Upper lobe of right lung (tissue), 1 donor: ENCODE measurements at places on chromosomes 4 and X. TPM values are rescaled to one million over a fixed set of nuclear protein-coding genes. Genes with fewer than 3 reads are reported as not detected.

DNA sequence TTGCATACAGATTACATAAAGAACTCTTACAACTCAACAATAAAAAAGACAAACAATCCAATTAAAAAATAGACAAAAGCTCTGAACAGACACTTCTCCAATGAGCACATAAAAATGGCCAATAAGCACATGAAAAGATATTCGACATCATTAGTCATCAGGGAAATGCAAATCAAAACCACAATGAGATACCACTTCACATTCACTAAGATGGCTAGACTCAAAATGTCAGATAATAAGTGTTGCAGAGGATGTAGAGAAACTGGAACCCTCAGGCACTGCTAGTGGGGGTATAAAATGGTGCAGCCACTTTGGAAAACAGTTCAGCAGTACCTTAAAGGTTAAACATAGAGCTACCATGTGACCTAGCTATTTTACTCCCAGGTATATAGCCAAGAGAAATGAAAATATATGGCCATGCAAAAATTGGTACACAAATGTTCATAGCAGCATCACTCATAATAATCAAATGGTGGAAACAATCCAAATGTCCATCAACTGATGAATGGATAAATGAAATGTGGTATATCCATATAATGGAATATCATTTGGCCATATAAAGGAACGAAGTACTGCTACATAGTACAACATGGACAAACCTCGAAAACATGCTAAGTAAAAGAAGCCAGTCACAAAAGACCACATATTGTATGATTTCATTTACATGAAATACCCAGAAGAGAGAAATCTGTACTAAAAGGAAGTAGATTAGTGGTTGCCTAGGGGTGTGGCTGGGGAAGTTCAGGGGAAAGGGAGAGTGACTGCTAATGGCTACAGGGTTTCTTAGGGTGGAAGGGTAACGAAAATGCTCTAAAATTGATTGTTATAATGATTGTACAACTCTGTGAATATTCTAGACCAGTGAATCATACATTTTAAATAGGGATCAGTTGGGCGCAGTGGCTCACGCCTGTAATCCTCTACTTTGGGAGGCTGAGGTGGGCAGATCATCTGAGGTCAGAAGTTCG is 29.4 kb downstream of the SASH3 start:
- H3K27me3 ChIP-seq = no peaks in the 10 kb centered on the region
- H3K4me1 ChIP-seq = no peaks in the 10 kb centered on the region
- H3K4me3 ChIP-seq = no peak overlapping the region
- no peak for DNase-seq

TRIM2 gene
- total RNA-seq = 35.9 TPM

GRCh38 chrX:68746988-68747387 is 81.8 kb upstream of the EFNB1 start:
- no peak overlapping the region for H3K27ac ChIP-seq
- DNase-seq = no peak
- no peaks in the 10 kb centered on the region for H3K36me3 ChIP-seq
- no peak overlapping the region for H3K4me3 ChIP-seq
- no peaks in the 10 kb centered on the region for H3K27me3 ChIP-seq
- no peaks in the 10 kb centered on the region for H3K4me1 ChIP-seq

DNA sequence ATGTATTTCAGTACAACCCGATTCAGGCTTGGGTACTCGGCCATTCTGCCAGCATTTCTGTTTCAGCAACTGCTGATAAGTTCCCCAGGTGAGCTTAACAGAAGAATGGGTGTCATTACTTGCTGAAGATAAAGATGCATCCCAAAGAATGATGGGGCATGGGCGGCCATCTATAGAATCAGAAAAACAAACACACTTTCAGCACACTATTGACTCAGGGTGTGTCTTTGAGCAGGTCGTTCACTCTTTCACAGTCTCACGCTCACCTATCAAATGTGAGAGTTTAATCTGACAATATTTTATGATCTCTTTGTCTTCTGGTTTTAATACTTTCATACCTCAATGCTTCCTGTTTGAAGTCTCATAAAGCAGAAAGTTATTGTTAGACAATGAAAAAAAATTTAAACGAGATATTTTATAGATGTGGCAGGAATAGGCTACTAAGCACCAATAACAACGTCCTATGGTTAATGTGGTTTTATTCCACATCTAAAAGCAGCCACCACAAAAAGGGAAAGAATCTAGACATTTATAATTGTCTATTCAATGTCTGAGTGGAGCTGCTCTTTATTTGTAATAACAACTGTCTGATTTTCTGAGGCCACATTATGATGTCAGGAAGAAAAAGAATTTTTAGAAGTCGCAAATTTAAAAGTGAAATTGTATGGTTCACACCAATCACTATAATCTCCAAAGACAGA is 17.0 kb downstream of the GASK1B start:
- peaks cover 6% of the 10 kb centered on the region for H3K36me3 ChIP-seq
- no peak for DNase-seq

GRCh38 chr4:173333658-173334084 is 487 bp downstream of the HMGB2 start:
- H3K36me3 ChIP-seq = peaks cover 38% of the 10 kb centered on the region
- peaks cover 21% of the 10 kb centered on the region for H3K4me1 ChIP-seq

GRCh38 chr4:107599841-107600240 is 120.2 kb downstream of the PAPSS1 start:
- no peaks in the 10 kb centered on the region for H3K4me1 ChIP-seq
- no peaks in the 10 kb centered on the region for H3K27me3 ChIP-seq
- no peak for DNase-seq
- H3K27ac ChIP-seq = no peak overlapping the region

GRCh38 chrX:19811807-19812604 is 75.4 kb downstream of the SH3KBP1 start:
- H3K4me3 ChIP-seq = no peak overlapping the region
- H3K4me1 ChIP-seq = peaks cover 17% of the 10 kb centered on the region
- H3K36me3 ChIP-seq = no peaks in the 10 kb centered on the region

OCRL gene
- total RNA-seq = 20.5 TPM

CYLC1 gene
- not detected for total RNA-seq

PPP4R3C gene
- total RNA-seq = not detected

DNA sequence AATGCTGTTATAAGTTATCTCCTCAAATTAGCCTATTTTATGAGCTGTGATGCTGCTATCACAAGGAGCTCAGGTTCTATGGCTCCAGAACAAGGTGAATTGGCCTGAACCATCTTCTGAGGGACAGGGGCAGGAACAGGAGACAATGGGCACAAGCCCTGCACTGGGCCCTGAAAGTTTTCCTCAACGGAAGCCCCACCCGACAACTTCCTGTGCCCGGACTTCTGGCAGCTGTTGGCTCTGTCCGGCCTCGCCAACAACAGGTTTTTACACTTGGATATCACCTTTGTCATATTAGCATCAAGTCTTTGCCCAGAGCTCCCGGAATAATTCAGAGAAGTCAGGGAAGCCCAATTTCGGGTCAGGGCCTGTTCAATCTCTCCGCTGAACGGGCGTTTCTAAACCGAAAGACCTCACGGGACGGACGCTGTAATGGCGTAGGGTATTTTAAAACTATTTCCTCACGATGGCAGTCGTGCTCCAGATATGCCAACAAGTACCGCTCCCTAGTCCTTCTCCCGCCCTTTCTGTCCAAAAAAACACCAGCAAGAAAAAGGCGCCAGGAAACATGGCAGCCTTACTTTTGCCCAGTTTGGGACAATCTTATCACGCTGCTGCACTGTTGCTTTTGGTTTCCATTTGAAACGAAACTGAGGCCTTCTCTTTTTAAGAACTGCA is 201.0 kb upstream of the STK26 start:
- no peaks in the 10 kb centered on the region for H3K4me1 ChIP-seq
- H3K27ac ChIP-seq = no peak overlapping the region
- DNase-seq = no peak

GAGE12F gene
- total RNA-seq = not detected

AR gene
- total RNA-seq = 5.3 TPM

GRCh38 chr4:47383829-47384427 is 79.6 kb downstream of the COMMD8 start:
- H3K4me1 ChIP-seq = no peaks in the 10 kb centered on the region
- no peaks in the 10 kb centered on the region for H3K36me3 ChIP-seq
- no peaks in the 10 kb centered on the region for H3K27me3 ChIP-seq
- no peak overlapping the region for H3K4me3 ChIP-seq

CASP3 gene
- 17.5 TPM for total RNA-seq

- H3K36me3 ChIP-seq = no peaks in the 10 kb centered on the region
- H3K27ac ChIP-seq = no peak overlapping the region
- H3K4me3 ChIP-seq = no peak overlapping the region
- H3K27me3 ChIP-seq = no peaks in the 10 kb centered on the region
These were observed 113.8 kb upstream of the RBPJ start for GRCh38 chr4:26206999-26207398.

- H3K27ac ChIP-seq = no peak overlapping the region
- H3K4me3 ChIP-seq = no peak overlapping the region
- peaks cover 19% of the 10 kb centered on the region for H3K4me1 ChIP-seq
- peaks cover 4% of the 10 kb centered on the region for H3K36me3 ChIP-seq
- DNase-seq = no peak
These were observed 132.5 kb downstream of the AFF1 start for GRCh38 chr4:87067124-87067885.

- no peak overlapping the region for H3K4me3 ChIP-seq
- no peaks in the 10 kb centered on the region for H3K4me1 ChIP-seq
- no peak overlapping the region for H3K27ac ChIP-seq
- no peaks in the 10 kb centered on the region for H3K36me3 ChIP-seq
These were observed 17.0 kb upstream of the GABRA4 start for GRCh38 chr4:47010347-47010911.

MED14 gene
- 35.2 TPM for total RNA-seq

GRCh38 chr4:124970011-124970410 is 257.5 kb upstream of the ANKRD50 start:
- no peaks in the 10 kb centered on the region for H3K4me1 ChIP-seq
- no peak overlapping the region for H3K27ac ChIP-seq
- H3K4me3 ChIP-seq = no peak overlapping the region
- DNase-seq = no peak
- H3K36me3 ChIP-seq = no peaks in the 10 kb centered on the region

DNA sequence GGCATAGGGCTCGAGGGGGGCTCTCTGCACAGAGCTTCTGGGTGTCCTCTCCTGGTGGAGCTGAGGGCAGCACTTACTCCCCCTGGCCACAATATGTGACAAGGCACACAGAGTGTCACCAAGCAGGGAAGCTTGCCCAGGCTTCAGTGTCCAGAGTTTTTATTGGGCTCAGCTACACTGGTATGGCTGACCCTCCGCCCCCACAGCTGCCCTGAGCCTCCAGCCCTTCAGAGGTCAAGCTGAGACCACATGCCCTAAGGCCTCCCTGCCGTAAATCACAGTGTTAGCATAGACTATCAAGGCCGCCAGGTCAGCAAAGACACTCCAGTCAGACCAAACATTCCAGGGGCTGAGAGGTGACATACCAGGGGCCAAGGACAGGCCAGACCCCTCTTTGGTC is 59.0 kb downstream of the EVC start:
- no peaks in the 10 kb centered on the region for H3K4me1 ChIP-seq
- no peak overlapping the region for H3K4me3 ChIP-seq

GRCh38 chr4:108834835-108835384 is 72.1 kb upstream of the ETNPPL start:
- H3K27ac ChIP-seq = no peak overlapping the region
- H3K27me3 ChIP-seq = no peaks in the 10 kb centered on the region
- no peak for DNase-seq
- H3K36me3 ChIP-seq = no peaks in the 10 kb centered on the region
- peaks cover 4% of the 10 kb centered on the region for H3K4me1 ChIP-seq
- no peak overlapping the region for H3K4me3 ChIP-seq

DNA sequence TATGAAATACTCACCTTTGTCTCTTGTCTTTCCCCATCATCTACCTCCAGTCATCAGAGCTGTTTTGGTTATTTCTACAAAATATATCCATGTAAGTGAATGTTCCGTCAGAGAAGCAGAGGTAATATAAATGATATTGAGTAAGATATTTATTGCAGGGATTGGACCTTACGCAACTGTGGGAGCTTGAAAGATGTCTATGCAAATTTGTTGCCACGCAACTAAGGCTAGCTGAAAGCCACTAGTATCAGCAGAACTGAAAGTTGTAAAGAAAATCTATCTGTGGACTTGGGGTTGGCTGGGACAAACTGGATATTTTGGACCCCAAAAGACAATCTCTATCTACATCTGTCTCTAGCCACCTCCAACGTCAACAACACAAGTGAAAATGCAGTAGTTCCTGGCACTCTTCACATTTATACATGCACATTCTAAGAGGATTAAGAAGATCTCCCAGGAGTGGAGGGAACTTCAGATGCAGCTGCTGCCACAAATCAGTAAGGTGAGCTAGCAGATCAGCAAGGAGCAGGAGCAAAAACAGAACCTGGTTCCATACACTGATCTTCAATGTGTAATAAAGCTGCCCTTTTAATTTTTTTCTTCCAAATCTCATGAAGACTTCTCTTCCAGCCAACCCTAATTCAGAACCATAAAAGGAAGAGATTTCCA is 8.5 kb upstream of the CCSER1 start:
- no peak overlapping the region for H3K27ac ChIP-seq
- H3K27me3 ChIP-seq = no peaks in the 10 kb centered on the region
- H3K4me3 ChIP-seq = no peak overlapping the region
- no peaks in the 10 kb centered on the region for H3K4me1 ChIP-seq
- DNase-seq = no peak

DNA sequence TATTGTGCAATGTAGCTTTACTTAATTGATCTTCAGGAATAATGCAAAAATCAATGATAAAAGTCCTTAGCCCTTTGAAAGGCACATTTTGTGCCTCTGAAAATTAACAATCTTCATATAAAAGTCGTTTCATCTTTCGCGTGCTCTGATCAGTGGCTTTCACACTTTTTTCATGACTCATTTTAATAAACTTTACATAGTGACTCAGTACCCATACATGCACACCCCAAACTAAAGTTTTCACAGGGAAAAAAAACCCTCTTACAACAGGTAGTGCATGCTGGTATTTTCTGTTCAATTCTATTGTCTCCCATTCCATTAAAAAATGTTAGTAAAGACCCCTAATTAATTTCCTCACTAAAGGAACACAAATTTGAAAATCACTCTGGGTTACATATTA is 21.5 kb downstream of the RWDD4 start:
- H3K36me3 ChIP-seq = no peaks in the 10 kb centered on the region
- DNase-seq = no peak
- H3K27me3 ChIP-seq = no peaks in the 10 kb centered on the region
- no peak overlapping the region for H3K27ac ChIP-seq

DCX gene
- total RNA-seq = not detected

DNA sequence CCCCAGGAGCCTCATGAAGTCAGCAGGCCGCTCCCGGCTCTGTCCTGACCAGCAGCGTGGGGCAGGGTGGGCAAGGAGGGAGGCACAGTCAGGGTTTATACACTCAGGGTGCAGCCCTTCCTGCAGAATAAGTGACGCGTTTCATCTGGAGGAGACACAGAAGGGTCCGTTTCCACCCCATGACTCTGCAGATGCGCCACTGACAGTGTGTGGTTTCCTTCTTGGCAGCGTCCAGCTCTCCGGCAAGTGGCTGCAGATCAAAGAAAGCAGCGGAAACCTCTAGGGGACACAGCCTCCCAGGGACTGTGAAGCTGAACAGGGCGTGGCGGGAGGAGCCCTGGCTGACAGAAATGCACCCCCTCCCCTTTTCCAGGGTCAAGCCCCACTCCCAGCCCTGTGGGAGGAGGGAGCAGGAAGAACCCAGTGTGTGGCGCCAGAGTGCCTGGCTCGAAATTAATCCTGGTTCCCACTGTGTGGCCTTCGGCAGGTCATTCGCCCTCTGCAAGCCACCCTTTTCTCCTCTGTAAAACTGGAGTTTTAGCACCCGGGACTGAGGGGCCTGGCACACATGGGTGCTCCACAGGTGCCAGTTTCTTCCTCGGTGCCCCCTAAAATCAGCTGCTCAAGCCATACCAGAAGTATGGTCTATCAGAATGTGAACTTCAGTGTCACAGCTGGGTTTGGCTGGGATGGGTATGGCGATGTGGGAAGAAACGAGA is 17.3 kb upstream of the TBC1D14 start:
- no peaks in the 10 kb centered on the region for H3K36me3 ChIP-seq
- H3K4me1 ChIP-seq = peaks cover 21% of the 10 kb centered on the region
- H3K27ac ChIP-seq = peak overlapping the region; percentile 73
- H3K27me3 ChIP-seq = no peaks in the 10 kb centered on the region

NOX1 gene
- total RNA-seq = not detected

FDCSP gene
- total RNA-seq = not detected

FRAS1 gene
- 20.2 TPM for total RNA-seq

FATE1 gene
- total RNA-seq = not detected
